ENCODE measurements at places on chromosomes 1 and 21.

- peaks cover 59% of the 10 kb centered on the region for H3K36me3 ChIP-seq
- DNase-seq = no peak
- no peak overlapping the region for H3K27ac ChIP-seq
- no peak overlapping the region for H3K4me3 ChIP-seq
- H3K27me3 ChIP-seq = no peaks in the 10 kb centered on the region
- H3K4me1 ChIP-seq = no peaks in the 10 kb centered on the region
Observed at GRCh38 chr1:160353223-160353622, 10.0 kb downstream of the NCSTN start.

GRCh38 chr1:207903767-207904166 is 7.2 kb downstream of the CD34 start:
- peak overlapping the region; percentile 43 for H3K27ac ChIP-seq
- H3K4me3 ChIP-seq = no peak overlapping the region
- no peak for DNase-seq
- peaks cover 13% of the 10 kb centered on the region for H3K27me3 ChIP-seq

DNA sequence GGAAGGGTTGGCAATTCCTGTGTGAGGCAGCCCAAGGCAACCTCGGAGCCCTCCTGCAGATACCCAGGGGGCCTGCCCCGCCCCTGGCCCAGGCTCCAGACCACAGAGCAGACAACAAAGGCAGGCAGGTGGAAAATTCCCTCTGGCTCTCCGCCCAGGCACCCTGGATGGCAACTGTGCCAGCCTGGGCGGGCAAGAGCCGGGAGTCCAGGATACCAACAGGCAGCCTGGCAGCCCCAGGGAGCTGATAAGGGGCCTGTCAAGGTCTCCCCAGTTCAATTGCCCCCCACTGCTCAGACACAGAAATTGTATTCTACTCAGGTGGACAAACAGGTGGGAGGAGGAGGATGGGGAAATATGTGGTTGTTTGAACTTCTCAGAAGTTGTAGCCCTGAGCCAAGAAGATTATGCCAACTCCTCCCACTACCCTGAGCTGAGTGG is 15.4 kb upstream of the GPR37L1 start:
- no peak overlapping the region for H3K27ac ChIP-seq
- no peaks in the 10 kb centered on the region for H3K27me3 ChIP-seq
- H3K4me3 ChIP-seq = no peak overlapping the region
- no peak for DNase-seq
- no peaks in the 10 kb centered on the region for H3K36me3 ChIP-seq

- H3K27me3 ChIP-seq = no peaks in the 10 kb centered on the region
- no peak for DNase-seq
- no peaks in the 10 kb centered on the region for H3K36me3 ChIP-seq
- peaks cover 20% of the 10 kb centered on the region for H3K4me1 ChIP-seq
- H3K4me3 ChIP-seq = no peak overlapping the region
Observed at GRCh38 chr1:168422203-168422847, 121.5 kb downstream of the XCL2 start.

DNA sequence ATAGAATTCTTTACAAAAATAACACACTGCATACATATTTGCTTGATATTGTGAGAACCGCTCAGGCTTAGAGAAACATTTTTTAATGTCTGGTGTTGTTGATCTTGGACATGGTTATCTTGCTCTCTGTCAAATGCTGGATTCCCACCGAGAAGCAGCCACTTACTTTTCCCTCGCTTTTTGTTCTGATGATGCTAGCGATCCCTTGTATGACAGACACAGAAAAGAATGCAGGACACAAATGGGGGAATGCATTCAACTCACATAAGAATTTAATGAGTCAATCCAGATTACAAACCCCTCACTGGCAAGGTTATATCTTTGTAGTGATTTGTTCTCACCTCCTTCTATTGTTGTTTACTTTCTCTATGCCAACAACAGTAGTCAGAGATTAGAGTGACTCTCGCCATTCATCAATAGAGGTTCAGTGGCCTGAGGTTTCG is 76.8 kb upstream of the AKT3 start:
- H3K4me1 ChIP-seq = no peaks in the 10 kb centered on the region
- peaks cover 8% of the 10 kb centered on the region for H3K27me3 ChIP-seq
- DNase-seq = no peak
- H3K4me3 ChIP-seq = no peak overlapping the region

Data from activated CD4-positive, alpha-beta T cell treated with anti-CD3 and anti-CD28 coated beads for 36 hours (primary cell).